ENCODE measurements at places on chromosomes 1 and 21.
A peak's percentile ranks its signal among the peaks of the same experiment; 100 is the strongest.

GRCh38 chr1:52296345-52296744 lies 69.7 kb downstream of the CC2D1B start:
- DNase-seq: peak; percentile 3

DNA sequence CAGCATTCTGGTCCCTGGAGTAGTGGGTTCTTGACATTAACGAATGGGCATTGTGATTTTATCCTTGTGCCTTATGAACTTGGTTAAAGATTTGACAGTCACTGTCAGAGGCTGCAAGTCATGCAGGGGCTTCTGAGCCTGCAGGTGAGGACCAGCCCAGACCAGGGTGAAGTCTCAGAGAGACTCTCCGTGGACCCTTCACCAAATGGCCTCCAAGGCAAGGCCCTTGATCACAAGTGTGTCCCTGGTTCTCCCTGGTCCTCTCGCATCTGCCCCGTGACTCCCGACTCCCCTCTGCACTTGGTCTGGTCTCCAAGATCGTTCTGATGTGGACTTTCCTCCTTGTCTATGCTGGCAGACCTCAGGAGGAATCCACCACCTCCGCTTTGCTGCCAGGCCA lies 476.5 kb upstream of the VAMP3 start:
- no peak for DNase-seq

DNA sequence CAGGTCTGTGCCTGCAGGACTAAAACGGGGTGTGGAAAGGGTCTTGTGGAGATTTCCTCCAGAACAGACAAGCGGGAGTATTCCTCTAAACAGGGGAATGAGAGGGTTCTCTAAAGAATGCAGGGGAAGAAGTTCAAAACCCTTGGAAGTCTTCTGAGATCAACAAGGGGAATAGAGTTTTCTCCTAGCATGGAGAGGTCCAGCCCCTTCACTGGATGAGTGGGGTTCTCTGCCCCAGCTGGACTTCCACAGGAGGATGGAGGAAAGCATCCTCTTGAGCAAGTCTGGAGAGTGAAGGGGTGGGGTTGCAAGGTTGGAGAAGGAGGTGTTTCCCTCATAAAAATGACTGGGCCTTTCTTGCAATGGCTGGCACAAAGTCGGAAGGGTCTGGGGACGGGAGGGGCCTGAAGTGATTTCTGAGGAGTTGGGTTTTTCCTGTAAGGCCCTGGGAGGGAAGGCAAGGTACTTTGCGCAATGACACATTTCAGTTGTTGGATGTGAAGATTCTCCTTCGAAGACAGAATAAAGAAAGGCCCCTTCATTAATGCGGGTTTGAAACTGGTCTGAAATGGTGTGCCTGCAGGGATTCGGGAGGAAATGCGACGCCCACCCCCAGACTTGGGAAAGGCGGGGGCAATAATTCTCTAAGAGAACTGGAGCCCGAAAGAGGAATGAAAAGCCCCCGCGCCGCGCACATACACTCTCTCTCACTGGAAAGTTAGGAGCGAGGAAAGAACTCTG lies 884 bp downstream of the SPATA6 start:
- no peak for DNase-seq

- DNase-seq: no peak
Measured at GRCh38 chr1:14263225-14263624, 335.3 kb upstream of the KAZN start.

DNA sequence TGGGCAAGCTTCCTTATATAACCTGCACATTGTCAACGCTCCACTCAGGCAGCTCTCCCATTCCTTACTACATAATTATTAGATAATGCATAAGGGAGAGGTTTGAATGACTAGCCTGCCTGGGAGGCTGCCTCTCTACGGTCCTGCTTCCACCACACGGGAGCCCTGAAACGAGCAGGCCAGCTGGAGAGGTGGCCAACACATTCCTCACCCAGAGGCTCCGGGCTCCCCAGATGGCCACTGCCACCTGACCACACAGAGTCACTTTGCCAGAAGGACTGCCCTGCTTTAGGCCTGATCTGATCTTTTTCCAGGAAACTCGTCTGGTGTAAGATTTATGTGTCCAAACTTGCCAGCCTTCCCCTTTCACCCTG lies 27.9 kb downstream of the HIVEP3 start:
- no peak for DNase-seq

- DNase-seq: no peak
Measured at GRCh38 chr1:168328731-168329364, 48.2 kb downstream of the TBX19 start.

DNA sequence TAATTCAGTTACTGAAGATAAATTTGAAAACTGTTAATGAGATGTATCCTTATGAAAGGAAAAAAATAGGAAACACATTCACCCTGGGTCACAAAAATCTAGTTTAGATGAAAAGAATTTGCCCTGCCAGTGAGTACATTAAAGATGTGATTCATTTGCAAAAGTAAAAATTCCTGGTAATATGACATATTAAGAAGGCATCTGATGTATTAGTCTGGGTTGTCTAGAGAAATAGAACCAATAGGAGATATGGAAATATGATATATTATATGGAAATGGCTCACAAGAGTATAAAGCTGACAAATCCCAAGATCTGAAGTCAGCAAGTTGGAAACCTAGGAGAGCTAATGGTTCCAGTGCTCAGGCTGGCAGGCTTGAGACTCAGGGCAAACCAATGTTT lies 153.8 kb downstream of the MRPL39 start:
- no peak for DNase-seq

GRCh38 chr1:86423873-86424272 lies at the start of gene CLCA2:
Gene CLCA2 (plus strand): TSS chr1:86424171. CDS start chr1:86424248, 77 bp downstream.
- DNase-seq: no peak

- DNase-seq: no peak
Measured at GRCh38 chr1:212987702-212988322, 27.9 kb downstream of the ANGEL2 start.

- peak; percentile 57 for DNase-seq
Measured at GRCh38 chr1:27555700-27556424, 48.1 kb downstream of the AHDC1 start.

GRCh38 chr21:46060596-46061061 lies 37.3 kb upstream of the COL6A2 start:
- DNase-seq: no peak

DNA sequence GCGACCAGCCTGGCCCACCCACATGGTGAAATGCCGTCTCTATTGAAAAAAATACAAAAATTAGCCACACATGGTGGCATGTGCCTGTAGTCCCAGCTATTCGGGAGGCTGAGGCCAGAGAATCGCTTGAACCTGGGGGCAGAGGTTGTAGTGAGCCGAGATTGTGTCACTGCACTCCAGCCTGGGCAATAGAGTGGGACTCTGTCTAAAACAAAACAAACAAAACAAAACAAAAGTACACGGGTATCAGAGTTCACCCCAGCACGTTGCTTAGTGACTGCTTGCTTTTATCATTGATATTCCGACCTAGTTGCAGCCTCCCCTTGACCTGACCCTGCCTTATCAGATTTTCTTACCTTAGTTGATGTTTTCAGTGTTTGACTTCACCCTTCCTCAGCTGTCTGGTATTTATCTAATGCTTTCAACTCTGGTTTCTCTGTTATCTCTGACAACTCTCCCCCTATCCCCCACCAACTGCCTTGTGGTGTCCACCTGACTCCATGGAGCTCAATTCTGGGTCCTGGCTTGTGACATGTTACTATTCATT lies 5.1 kb downstream of the TLCD4 start:
- DNase-seq: no peak

DNA sequence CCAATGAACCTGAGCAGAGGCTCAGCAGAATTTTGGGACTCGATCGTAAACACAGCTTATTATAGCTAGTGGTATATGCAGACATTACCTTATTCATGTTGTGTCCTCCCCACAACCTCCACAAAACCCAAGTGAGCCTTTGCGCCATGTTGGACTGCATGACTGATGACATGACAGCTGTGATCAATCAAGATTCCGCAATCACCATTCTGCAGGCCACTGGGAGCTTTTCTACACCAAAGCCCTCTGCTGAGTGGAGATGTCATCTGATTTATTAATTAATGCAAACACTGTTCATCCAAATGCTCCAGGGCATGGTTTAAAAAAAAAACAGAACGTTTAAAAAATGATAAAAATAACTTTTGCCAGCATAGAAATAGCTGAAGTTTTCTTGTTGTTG lies 7.9 kb upstream of the SRP9 start:
- no peak for DNase-seq

DNA sequence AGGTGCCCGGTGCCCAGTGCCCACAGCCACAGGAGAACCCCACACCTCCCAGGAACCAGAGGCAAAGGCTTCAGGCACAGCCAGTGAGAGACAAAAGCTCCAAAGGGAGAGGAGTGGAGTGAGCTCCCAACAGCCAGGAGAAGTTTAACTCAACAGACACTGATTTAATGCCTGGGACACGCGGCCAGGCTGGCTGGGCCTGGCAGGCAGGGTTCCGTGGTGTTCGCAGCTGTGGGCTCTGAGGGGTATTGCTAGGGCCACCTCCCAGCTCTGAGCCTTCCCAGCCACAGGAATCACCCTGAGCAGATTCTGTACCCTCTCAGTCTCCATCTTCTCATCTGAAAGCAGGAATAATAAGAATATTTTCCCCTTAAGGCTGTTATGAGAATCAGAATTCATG lies 222.5 kb downstream of the NPHP4 start:
- no peak for DNase-seq

DNA sequence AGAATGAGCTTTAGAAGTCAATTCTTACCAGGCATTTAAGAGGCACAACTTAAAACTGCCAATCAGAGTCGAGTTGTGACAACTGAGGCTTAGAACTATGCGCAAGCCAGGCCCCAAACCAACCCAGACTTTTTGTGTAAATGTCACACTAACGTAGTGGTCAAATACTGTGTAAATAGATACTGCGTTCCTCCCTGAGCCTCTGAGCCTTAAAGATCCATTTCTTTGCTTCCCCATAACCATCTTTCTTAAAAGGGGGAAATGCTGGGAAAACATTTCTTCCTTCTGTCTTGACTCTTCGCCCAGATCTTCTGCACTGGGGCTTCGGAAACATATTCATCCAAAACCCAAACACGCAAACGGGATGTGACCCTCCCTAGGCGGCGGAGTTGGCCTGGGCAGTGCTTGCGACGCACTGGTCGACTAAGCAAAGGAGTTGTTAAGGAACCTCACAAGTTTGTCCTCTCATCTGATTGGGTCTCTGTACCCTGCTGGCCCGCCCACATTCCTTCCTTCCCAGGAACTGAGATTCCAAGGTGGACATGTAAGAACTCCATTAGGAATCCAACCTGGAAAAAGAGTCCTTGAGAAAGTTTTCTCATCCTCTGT lies 2.6 kb downstream of the ADAMTS5 start:
- no peak for DNase-seq

- DNase-seq: no peak
Measured at GRCh38 chr1:67630438-67631045, 54.5 kb upstream of the GADD45A start.

DNA sequence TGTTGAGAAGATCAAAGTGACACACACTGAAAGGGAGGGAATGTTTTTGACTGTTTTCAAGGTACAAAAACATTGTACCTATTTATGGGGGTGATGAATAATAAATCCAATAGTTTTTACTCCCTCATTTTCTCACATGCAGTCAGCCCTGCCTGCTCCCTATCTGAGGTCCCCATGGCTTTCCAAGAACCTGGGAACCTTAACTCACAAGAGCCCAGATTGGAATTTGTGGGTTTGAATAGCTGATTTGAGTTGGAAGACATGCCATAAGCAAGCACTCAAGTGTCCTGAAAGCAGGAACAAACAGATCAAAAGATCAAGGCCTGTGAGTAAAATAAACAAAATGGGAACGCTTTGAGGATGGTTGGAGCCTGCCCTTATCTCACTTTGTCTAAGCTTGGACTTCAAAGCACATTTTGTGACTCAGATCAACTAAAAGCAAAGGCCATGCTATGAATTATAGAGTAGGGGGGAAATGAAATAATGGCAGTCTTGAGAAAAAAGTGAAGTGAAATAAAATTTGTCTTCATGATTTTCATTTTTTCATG lies 136.6 kb downstream of the LYPLAL1 start:
- DNase-seq: no peak

- no peak for DNase-seq
Measured at GRCh38 chr21:46017148-46017547, 35.6 kb downstream of the COL6A1 start.

DNA sequence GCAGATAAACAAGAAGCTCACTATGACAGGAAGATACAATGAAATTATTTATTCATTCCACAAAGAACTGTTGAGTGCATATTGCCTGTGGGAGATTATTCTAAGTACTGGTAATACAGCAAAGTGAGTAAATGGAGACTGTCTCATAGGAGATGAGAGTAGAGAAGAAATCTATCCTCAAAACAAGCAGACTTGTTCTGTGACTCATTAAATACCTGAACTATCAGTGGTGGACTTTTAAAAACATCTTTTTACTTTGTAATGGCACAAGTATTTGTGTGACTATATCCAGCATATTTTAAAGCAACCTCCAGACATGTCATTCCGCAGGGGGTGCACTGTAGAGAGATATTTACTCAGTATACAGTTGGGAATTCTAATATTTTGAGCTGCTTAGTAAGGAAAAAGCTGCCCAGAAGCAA lies 259.2 kb downstream of the FMN2 start:
- DNase-seq: no peak

DNA sequence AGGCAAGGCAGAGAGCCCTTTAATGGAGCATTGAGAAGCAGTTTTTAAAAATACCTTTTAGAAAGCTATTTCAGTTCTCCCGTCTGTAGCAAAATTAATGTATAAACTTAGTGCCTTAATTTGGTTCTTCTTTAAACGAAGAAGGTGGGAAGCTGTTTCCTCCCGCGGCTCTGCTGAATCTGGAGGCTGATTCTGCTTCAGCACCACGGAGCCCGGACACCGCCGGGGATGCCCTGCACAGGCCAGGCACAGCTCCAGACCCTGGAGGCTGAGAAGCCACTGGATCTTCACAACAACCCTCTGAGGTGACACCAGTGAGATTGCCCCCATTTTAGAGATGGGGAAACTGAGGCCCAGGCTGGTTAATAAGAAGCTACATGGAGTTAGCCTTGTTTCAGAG lies 175.8 kb upstream of the VAMP3 start:
- no peak for DNase-seq

GRCh38 chr1:183920651-183921050 lies 115.7 kb downstream of the RGL1 start:
- DNase-seq: no peak

GRCh38 chr21:45401916-45402900 lies 2.8 kb upstream of the COL18A1 start:
- no peak for DNase-seq

DNA sequence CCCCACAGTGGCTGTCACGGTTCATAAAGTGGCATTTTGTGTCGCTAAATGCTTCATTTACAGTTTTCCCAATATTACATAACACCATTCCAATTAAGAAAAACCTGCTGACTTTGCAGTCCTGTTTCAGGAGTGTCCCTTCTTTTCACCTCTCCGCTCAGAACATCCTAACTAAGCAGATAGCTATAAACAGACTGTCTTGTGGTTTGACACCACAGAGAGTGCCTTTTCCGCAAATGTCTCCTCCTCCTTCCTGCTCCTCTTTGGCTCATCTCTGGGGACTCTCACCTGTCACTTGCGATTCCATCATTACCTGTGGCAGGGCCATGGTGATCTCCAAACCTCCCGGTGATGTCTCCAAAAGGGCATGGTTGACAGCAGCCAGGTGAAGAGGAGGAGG lies 119.0 kb downstream of the CNIH3 start:
- no peak for DNase-seq

GRCh38 chr1:19254416-19254815 lies 2.8 kb downstream of the MRTO4 start:
- DNase-seq: no peak

GRCh38 chr21:43916076-43916475 lies 51.1 kb downstream of the AGPAT3 start:
- DNase-seq: no peak

GRCh38 chr1:247273013-247273412 lies 17.1 kb downstream of the VN1R5 start:
- no peak for DNase-seq

GRCh38 chr1:240091614-240092300 lies at the start of gene FMN2:
Gene FMN2 (plus strand): TSS chr1:240091883. CDS start chr1:240092110, 227 bp downstream.
- no peak for DNase-seq

Measured in CD4-positive, alpha-beta T cell treated with Interleukin-17A for 4 hours (primary cell).